ENCODE measurements at places on chromosomes 5 and 9.

GRCh38 chr9:75358846-75359245 is 270.5 kb downstream of the OSTF1 start:
- no peak for DNase-seq

DNA sequence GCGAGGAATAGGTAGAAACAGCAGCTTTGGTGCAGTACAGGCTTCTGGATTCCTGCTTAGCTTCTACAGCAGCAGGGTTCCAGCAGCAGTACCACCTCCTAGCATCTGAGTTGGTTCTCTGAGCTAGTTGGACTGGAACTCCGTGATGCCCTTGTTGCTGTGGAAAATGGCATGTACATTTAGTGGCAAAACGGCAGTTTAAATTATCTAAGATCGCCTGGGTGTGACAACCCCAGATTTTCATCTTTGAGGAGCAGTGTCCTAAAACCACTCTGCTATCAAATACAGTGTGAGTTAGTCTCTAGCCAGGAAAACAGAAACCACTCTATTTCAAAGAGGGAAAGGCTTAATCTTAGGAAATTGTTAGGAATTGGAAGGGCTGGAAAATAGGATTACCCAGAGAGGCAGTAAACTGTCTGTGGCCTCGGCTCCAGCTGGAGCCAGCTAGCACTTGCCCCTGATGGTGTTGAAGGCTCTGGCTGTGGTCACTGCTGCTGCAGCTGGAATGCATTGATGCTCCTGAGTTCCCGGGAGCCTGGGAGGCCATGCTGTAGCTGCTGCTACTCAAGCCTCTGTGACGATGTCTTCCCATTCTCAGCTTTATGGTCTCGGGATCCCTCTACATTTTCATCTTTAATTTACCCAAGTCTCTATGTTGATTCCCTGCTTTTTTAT is 29.4 kb downstream of the RAD23B start:
- DNase-seq, result no peak

DNA sequence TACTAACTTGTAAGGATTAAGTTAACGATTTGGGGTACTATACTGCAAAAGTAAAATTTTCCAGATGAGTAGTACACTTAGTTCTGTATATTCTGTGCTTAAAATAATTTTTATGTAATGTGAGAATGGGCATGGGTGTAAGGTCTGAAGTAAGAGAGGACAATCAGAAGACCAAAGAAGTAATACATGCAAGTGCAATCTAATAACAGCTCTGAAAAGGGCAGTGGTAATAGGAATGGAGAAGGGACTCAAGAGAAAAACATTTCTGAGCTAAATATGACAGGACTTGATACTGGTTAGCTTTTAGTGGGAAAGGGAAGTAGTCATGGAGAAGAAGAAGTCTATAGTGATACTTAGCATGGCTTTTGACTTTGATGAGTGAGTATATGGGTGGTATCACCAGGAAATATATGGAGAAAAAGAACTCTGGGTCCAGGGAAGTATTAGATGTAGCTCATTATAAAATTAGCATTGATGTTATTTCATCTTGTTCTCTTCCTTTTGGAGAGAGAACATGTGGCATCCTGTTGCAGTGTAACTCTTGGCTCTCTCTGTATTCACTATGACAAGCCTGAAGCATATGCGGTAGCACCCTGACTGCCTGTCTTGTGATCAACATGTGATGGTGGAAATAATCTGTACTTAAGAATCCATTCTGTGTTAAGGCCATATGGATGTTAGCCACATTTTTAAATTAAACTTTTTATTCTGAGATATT is 60.5 kb downstream of the ERCC6L2 start:
- no peak for DNase-seq

DNA sequence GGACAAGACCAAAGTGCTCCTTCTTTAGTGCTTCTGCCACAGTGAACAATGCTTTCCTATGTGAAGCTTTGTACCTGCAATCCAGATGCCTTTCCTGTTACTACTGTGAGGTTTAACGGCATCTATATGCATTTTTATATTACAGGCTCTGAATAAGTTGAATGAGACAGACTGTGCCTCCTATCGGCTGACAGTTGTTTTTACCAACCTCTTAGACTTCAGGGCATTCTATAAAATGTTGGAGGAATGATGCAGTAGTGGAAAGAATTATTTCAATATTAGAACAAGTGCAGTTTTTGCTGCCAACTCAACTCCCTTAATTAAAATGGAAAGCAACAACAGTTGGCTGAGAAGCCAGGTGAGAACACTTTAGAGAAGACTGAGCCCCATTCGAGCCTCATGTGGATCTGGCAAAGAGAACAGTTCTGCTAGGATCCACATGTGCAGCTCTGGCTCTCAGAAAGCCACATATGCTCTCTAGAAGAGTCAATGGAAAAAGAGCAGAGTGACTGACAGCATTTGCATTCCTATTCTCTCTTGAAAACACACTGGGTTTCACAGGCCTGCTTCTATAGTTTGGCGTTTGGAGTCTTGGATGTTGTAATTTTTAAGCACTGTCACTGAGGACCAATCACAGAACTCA is 147.5 kb downstream of the LURAP1L start:
- DNase-seq, result no peak

GRCh38 chr9:89420397-89421178 is 77.3 kb downstream of the SEMA4D start:
- no peak for DNase-seq

DNA sequence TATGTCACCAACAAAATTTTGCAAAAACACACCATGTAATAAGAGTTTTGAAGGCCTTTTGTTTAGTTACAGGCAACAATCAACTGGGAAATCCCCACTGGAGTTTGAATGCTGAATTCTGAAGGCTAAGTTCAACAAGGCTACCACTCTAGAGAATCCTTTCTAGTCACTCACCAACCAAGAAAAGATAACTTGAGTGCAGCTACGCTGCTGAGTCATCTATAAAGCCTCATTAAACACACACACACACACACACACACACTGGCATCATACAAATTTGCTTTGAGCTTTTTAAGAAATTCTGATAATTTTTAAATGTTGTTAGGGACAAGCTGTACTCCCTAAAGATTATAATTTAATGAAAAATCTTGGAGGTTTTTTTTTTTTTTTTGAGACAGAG is 219.6 kb downstream of the DENND1A start:
- DNase-seq, result no peak

DNA sequence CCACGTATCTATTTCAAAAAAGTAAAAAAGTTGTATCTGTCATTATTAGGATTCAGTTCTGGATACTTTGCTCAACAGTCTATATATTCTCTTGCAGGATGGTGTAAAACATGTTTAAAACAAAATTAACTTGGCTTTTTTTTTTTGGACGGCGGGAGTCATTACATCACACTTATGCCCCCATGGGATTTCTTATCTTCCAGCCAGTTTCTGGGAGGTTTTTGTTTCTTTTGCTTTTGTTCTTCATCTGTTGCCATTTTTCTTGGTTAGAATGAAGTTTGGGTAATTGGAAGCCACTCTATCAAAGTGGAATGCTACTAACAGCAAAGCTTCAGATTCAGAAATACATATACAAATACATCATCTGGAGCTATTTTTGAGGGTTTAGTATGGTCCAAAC is 1.8 kb upstream of the STARD4 start:
- no peak for DNase-seq

Data from NCI-H2227 treated with DMSO at 0.1 percent for 48 hours (cell line).